Right ventricle myocardium inferior (tissue), 1 donor: ENCODE measurements at places on chromosomes 5 and 9. TPM values are rescaled to one million over a fixed set of nuclear protein-coding genes. Genes with fewer than 3 reads are reported as not detected.

GRCh38 chr5:52300703-52301372, 486.9 kb upstream of the ITGA1 start:
- no peak for DNase-seq

MAMDC2 gene
- 10.8 TPM for total RNA-seq

PANK3 gene
- total RNA-seq = 23.8 TPM

- DNase-seq = no peak
Measured at GRCh38 chr9:23747088-23748075, 78.7 kb downstream of the ELAVL2 start.

DNA sequence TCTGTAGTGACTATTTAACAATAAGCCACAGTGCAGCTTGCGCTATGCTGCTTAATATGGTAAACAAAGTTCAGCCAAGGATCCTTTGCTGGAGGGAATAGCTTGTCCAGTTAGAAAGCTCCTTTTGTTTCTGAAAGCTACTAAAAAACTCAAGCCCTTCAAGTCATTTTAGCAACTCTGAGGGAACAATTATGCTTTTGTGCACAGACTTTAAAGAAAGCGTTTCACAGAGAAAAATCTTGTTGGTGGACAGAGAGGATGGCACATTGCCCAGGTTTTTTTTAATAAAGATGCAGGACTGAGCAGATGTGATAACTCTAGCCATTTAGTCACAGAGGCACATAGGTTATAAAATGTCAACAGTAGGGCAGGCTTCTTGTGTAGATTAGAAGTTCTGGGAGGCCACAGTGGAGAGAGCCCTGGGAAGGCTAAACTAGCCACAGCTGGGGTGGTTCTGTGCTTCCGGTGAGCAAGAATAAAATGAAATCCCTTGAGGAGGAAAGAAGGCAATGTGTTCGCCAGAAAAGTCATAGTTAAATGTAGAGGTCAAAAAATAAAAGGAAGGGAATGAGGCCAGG, 63.4 kb downstream of the ALDH7A1 start:
- peak; percentile 53 for DNase-seq

DNA sequence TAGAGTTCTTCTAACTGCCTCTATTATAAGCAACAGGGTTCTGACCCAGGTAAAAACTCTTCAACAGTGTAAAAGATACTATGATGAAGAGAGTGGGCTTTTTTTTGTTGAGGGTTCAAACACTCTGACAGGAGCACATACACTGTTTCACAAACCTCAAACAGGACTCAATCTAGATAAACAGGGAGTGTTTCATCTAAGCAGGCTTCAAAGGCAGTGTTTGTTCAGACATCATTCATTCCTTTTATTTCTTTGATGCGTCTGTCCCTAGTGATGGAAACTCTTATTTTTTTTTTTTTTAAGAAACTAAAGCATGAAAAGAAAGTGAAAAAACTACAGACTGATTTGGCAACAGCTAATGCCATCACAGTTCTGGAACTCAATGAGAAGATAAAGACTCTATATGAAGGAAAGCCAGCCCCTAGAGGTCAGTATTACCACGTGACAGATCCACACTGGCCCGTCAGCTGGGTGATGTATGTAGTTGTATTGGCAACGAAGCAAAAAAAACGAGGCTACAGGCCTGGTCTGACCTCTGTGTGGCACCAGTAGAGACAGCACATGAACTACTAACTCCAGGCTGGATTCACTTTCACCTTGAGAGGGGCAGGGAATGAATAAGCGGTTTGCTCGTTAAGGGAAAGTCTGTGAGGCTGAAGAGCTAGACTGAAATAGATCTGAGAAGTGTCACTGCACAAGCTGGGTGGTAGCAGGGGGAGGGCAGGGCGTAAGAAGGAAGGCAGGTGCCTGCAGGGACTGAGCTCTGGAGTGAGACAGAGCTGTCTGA, 172.2 kb downstream of the CCDC192 start:
- DNase-seq = no peak

DNA sequence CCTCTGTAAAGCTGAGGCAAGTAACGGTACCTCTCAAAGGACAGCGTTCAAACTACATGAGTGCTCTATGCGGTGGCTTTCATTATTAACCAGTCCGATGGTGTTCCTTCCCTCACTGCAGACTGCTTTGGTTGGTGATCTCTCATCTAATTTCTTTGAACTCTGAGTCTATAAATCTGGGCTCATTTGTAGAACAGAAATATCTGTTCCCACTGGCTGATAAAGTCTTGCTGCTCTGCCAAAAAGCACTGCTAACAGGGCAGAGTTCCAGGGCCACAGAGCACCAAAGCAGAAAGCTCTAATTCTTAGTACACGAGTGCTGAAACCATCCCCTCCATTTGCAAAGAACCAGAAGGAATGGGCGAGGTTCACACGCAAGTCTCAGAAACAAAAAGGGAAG, 81.9 kb downstream of the MED27 start:
- DNase-seq = no peak

TLX3 gene
- not detected for total RNA-seq

C5orf52 gene
- total RNA-seq = not detected

PHF24 gene
- 0.22 TPM for total RNA-seq

TMEM167A gene
- total RNA-seq = 53.9 TPM

UGT3A1 gene
- not detected for total RNA-seq

- no peak for DNase-seq
Measured at GRCh38 chr9:135744333-135745070, 42.5 kb downstream of the KCNT1 start.

CHMP5 gene
- 51.5 TPM for total RNA-seq

- DNase-seq = no peak
Measured at GRCh38 chr5:55866485-55866884, 15.3 kb downstream of the IL31RA start.

DNA sequence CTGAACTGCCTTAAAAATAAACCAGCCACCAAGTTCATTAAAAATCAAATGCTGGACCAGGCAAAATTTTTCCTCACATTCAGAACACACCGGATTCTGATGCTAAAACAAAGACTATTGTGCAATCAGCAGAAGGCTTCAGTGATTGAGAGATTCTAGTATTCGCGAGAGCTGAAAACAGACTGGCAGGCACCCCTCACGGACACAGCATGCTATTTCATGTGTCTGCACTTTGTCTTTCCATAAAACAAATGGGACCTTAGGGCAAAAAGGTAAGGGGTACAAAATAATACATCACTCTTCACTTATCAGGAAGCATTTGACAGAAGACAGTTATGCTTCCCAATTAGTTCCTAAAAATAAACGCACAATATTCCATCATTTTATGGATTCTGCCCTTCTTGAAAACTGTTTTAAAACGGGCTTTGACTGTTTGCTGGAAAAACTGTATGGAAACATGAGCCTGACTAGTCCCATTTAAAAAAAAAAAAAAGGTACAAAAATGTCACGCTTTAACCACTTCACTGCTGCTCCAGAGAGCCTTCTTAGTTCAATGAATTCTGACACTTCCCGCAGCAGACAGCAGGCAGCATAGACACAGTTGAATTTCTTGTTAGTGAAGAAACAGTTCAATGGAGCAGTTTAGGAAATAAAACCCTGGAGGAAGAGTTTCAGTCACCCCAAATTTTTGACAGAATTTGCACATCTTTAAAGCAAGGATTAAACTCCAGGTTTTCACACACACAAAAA, 99.2 kb downstream of the MED27 start:
- DNase-seq = no peak

ARID3C gene
- total RNA-seq = not detected

SPINK13 gene
- not detected for total RNA-seq

GRCh38 chr9:4490705-4491625, 697 bp downstream of the SLC1A1 start:
- DNase-seq = peak; percentile 60

TAS2R1 gene
- total RNA-seq = not detected

GRCh38 chr9:85038824-85039608, 369.5 kb downstream of the NTRK2 start:
- DNase-seq = no peak

SPATA31E1 gene
- total RNA-seq = not detected

- no peak for DNase-seq
Measured at GRCh38 chr5:35159370-35159742, 70.9 kb downstream of the PRLR start.

DNA sequence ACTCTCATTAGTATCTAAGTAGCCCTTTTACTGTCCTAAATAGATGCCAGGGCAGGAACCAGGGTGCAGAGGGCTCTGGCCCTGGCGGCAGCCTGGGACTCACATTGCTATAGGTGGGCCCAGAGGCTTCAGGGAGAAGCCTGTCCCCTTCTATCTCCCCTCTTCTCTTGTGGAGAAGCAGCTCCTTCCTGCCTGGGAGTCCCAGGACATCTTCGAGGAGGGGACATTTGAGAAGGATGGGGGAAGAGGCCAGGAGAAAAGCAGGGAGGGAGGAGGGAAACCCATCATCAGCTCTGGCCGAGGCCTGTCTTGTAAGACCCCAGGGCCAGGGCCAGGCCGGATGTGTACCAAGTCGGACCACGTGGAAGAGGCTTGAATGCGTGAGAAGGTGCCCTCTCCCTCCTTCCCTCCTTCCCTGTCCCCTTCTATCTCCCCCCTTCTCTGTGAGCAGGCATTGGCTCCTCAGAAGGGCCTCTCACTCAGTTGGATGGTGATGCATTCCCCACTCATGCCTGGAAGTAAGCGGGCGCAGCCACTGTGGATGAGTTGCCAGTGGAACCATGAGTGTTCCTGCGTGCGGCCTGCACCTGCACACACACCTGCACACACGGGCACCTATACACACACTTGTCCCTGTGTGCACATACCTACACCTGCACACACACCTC, 20.7 kb upstream of the LPCAT1 start:
- no peak for DNase-seq

CDK7 gene
- 10.5 TPM for total RNA-seq

SAXO1 gene
- total RNA-seq = not detected

TNFSF15 gene
- 0.08 TPM for total RNA-seq

ST8SIA4 gene
- 3.4 TPM for total RNA-seq

INSL6 gene
- total RNA-seq = not detected

- no peak for DNase-seq
Measured at GRCh38 chr5:42912184-42912798, 100.6 kb upstream of the SELENOP start.

- DNase-seq = no peak
Measured at GRCh38 chr9:134955801-134956200, 38.1 kb upstream of the FCN1 start.

DNA sequence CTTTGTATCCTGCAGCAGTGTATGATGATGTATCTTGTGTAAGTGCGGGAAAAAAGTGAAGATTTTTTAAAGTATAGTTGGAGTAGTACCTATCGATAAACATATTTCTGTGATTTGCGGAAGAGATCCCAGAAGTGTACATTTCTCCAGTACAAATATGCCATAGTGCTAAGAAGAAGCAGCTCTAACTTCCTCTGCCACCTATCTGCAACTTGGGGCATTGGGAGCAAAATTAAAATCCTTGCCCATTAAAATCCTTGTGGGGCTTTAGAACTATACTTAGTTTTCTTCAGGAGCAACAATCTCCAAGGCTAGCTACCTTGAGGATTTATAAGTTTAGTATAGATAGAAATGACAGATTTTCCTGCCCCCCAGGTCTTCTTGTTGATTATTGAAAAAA, 123.7 kb downstream of the VCAN start:
- no peak for DNase-seq

DNA sequence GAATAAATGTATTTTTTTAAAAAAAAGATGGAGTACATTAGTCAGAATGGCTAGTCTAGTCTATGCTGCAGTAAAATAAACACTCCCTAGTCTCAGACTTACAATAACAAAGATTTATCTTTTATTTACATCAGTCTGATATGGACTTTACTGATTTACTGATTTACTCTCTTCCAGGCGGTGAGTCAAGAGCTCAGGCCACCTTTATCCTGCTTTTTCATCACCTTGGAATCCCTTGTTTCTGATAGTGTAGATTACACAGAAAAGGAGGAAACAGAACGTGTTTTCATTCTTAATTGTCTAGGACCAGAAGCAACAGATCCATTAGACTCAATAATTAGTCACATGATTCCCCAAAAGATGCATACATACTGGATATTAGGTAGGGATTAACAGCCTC, 290.1 kb upstream of the TRPC7 start:
- no peak for DNase-seq

GRCh38 chr5:171808951-171809350, 23.3 kb downstream of the SMIM23 start:
- DNase-seq = no peak

GRCh38 chr9:127762111-127762676, 16.3 kb downstream of the SH2D3C start:
- DNase-seq = peak; percentile 82

KIF12 gene
- not detected for total RNA-seq

SETD9 gene
- 15.9 TPM for total RNA-seq

- DNase-seq = no peak
Measured at GRCh38 chr5:149039506-149039905, 23.4 kb downstream of the SH3TC2 start.

- DNase-seq = no peak
Measured at GRCh38 chr9:75184471-75184870, 96.2 kb downstream of the OSTF1 start.

FOXD4 gene
- total RNA-seq = not detected

RNF130 gene
- total RNA-seq = 51.2 TPM

DNA sequence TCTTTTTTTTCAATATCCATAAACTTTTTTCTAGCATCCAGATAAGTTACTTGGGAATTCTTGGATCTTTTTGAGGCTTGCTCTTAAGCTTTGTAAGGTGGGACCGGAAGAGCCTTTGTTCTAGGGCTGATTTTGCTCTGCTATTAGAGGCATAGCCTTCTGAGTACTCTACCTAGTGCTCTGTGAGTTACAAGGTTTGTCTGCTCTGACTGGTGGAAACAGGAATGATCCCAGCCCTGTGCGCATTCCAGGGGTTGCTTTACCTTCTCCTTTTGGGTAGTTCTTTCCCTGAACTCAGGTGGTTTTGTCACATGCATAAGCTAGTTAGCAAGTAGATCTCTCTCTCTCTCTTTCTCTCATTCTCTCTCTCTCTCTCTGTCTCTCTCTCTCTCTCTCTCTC, 180.8 kb upstream of the PCSK5 start:
- no peak for DNase-seq

- no peak for DNase-seq
Measured at GRCh38 chr5:95786821-95787418, 35.6 kb downstream of the GLRX start.

GRCh38 chr5:133705331-133705730, 93.0 kb upstream of the FSTL4 start:
- DNase-seq = no peak

CNOT8 gene
- 26.3 TPM for total RNA-seq

DRD1 gene
- total RNA-seq = not detected
